ENCODE measurements at places on chromosomes 5 and 9. TPM values are rescaled to one million over a fixed set of nuclear protein-coding genes. Genes with fewer than 3 reads are reported as not detected.
A peak's percentile ranks its signal among the peaks of the same experiment; 100 is the strongest.

The ARID3C gene
- not detected for polyA plus RNA-seq

GRCh38 chr5:130549884-130550561 is 615.0 kb downstream of the HINT1 start:
- DNase-seq = no peak

DNA sequence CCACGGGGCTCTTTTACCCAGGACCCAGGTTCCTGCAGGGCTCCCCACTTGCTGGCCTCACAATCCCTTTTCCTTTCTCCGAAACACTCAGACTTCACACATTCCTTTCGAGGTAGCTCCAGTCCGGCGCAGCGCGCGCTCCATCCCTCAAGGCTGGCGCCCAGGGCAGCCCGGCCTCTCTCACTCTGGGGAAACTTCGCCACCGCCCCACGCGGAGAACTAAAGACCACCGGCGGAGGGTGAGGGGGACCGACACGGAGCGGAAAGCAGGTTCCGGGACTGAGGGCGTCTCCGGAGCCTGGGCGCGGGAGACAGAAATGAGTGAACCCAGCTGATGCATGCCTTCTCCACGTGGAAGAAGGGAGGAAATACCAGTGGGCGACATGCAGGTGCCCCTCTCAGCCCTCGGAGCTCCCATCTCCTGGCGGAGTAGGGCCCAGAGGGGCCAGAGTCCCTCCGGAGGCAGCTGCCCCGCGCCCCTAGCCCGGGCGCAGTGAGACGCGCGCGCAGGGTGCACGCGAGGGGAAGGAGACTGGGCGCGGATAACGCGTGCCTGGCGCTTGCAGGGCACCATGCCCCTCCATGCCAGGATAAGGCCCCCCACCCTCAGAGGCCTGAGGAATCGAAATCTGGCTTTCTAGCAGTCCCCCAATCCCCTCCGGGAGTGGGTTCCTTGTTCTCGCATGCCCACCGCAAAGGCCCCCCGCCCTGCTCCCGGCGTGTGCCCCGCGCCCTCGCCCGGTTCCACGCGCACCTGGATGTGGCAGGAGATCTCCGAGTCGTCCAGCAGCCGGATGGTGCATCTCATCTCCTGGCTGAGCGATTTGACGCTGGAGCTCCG is 650 bp downstream of the FRMD3 start:
- DNase-seq = no peak

The TRIM36 gene
- 2.5 TPM for polyA plus RNA-seq

GRCh38 chr5:138833726-138834480 is 41.2 kb downstream of the LRRTM2 start:
- no peak for DNase-seq

DNA sequence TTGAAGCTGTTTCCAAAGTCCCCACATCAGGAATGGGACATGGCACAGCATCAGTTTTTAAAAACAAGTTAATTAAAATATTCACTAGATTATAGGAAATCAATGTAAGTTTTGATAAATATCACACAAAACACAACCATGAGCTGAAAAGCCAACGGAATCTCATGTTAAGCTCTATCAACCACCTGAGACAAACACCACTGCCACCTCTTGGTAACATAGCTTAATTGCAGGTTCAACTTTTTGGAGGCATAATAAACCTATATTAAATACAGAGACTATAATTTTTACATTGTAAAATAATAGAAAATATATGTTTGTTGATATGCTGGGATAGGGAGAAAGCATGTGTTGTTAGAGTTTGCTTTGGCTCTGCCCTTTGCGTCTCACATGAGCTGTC is 126.1 kb downstream of the SV2C start:
- DNase-seq = no peak

- no peak for DNase-seq
These were observed 113.4 kb downstream of the MVB12B start for GRCh38 chr9:126439883-126440653.

The ST8SIA4 gene
- polyA plus RNA-seq = 4.6 TPM

- no peak for DNase-seq
These were observed 658.5 kb downstream of the SLCO4C1 start for GRCh38 chr5:101637599-101637998.

The RLN2 gene
- polyA plus RNA-seq = 0.63 TPM

DNA sequence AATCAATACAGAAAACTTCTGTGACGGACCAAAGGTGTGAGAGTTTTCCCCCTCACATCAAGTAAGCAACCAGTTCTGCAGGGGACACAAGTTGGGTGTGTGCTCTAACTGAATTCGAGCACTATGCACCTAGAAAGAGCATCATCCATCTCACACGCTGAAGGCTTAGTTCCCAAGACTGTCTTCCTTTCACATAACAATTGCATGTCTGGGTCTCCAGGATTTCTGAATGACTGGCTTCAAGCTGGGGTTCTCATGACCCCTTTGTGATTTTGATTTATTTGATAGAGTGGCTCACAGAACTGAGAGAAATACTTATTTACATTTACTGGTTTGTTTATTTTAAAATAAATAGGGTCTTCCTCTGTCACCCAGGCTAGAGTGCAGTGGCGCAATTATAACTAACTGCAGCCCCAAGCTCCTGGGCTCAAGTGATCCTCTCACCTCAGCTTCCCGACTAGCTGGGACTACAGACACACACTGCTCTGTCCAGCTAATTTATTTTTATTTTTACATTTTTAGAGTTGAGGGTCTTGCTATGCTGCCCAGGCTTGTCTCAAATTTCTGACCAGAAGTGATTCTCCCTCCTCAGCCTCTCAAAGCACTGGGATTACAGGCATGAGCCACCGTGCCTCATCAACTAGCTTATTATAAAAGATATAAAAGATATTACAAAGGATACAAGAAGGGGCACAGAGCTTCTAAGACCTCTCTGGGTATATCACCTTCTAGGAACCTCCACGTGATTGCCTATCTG is 316.7 kb upstream of the CDH12 start:
- no peak for DNase-seq

- no peak for DNase-seq
These were observed 86.9 kb downstream of the AOPEP start for GRCh38 chr9:94813379-94813778.

The NXNL2 gene
- 0.22 TPM for polyA plus RNA-seq

DNA sequence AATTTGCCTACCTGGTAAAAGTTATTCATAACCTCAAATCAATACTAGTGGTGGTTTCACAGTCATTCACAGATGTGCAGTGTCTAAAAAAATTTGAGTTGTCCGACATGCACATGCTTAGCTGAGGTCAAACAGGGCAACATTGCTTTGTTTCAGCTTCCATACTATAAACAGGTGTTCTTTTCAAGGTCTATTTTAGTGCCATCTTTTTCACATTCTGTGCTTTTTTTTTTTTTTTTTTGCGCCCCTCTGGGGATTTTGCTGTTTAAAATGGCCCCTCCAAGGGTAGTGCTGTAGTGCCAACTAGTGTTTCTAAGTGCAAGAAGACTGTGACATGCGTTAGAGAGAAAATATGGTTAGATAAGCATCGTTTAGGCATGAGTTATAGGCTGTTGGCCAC is 14.5 kb downstream of the PHAX start:
- DNase-seq = no peak

GRCh38 chr9:470552-471194 is 256.0 kb downstream of the DOCK8 start:
- DNase-seq = no peak

GRCh38 chr5:41793141-41793770 is 77.0 kb downstream of the OXCT1 start:
- DNase-seq = peak; percentile 75

GRCh38 chr9:105233873-105234272 is 10.6 kb upstream of the SLC44A1 start:
- DNase-seq = no peak

The CSNK1A1 gene
- 125 TPM for polyA plus RNA-seq

The NEUROG1 gene
- polyA plus RNA-seq = not detected

DNA sequence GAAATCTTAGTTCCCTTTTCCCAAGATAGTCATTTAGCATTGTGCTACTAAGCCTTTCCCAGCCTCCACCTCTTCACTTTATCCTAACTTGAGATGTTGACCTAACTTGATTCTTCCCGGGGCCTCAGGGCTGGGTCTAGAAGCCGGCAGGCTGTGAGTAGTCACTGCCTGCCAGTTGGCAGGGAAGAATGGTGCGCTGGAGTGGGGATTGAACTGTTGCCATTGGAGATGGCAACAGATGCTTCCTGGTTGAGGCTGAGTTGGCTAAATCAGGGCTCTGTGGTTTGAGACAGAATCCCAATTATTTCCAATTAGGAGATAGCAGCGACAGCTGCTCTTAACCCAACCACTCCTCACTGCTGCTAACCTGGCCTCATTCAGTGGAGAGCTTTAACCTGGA is 343.1 kb downstream of the BRINP1 start:
- no peak for DNase-seq

- no peak for DNase-seq
These were observed 101.5 kb downstream of the PLCXD3 start for GRCh38 chr5:41408676-41409443.

The PROB1 gene
- polyA plus RNA-seq = 42.6 TPM

The ACOT12 gene
- 0.22 TPM for polyA plus RNA-seq

The LCN9 gene
- not detected for polyA plus RNA-seq

DNA sequence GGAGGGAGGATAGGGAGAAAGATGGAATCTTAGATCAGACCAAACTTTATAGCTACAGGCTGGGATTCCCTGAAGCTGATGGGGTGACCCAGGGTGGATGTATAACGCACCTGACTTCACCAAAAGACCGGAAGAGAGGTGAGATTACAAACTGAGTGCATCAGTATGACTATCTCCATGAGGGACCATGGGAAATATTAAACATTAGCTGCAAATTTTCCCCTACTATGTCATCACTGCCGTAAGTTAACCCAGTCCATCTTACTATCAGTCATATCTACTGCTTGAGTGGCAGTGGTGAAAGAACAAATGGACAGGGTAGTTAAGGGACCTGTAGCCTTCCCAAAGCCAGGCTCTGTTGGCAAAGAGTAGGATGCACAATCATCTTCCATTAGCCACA is 368.3 kb downstream of the EFNA5 start:
- DNase-seq = no peak

The SPACA9 gene
- 2.3 TPM for polyA plus RNA-seq

- DNase-seq = no peak
These were observed 361.9 kb downstream of the MTRR start for GRCh38 chr5:8230868-8231267.

- no peak for DNase-seq
These were observed 2318.6 kb upstream of the ACO1 start for GRCh38 chr9:30065888-30066287.

- DNase-seq = no peak
These were observed 25.7 kb downstream of the PCDHGC5 start for GRCh38 chr5:141514330-141515133.

The NKD2 gene
- polyA plus RNA-seq = 2.4 TPM

The FBXL17 gene
- 22.1 TPM for polyA plus RNA-seq

- peak; percentile 43 for DNase-seq
These were observed 74.5 kb upstream of the BARHL1 start for GRCh38 chr9:132507670-132508469.

The PTPDC1 gene
- 8.3 TPM for polyA plus RNA-seq

GRCh38 chr9:77883846-77884771 is 147.5 kb downstream of the GNAQ start:
- DNase-seq = no peak

GRCh38 chr5:126503602-126504104 is 80.4 kb downstream of the GRAMD2B start:
- no peak for DNase-seq

The SLIT3 gene
- polyA plus RNA-seq = 6.8 TPM

GRCh38 chr5:176658817-176659511 is 11.7 kb downstream of the TSPAN17 start:
- no peak for DNase-seq

GRCh38 chr5:174383210-174384167 is 338.0 kb downstream of the NSG2 start:
- no peak for DNase-seq

All from forelimb muscle (tissue), 1 donor.